T-cell (primary cell): ENCODE measurements at places on chromosomes 13 and 19. TPM values are rescaled to one million over a fixed set of nuclear protein-coding genes. Genes with fewer than 3 reads are reported as not detected.

GRCh38 chr13:24071423-24072075 is 89.0 kb upstream of the SPATA13 start:
- DNase-seq, result no peak

DNA sequence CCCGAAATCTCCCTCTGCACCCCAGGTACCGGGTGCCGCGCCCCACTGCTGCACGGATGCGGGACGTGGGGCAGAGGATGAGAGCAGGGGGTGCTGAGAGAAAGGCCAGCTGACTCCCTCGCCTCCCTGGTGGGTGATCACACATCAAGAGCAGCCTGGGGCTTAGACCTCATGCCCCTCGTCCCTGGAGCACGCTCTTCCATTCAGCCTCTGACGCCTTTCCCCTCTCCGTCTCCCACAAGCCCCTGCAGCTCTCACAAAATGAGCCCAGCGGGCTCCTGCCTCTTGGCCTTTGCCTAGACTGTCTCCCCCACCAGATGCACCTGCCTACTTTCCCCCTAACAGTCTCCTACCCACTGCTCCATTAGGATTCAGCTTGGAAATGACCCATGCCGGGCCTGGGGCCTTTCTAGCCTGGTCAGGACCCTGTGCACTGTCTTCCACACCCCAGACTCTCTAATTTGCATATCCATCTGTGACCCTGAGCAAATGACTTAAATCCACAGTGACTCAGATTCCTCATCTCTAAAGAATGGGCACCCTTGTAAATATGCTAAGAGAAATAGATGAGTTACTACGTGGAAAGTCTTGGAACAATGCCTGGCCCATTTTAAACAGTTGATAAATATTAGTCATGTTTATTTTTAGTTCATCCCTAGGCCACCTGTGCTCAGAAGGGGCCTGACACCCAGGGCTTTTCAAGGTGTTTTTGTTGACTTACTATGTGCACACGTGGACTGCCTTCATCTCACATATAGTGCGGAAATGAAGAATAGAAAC is 582 bp upstream of the PTPRH start:
- DNase-seq, result no peak

DNA sequence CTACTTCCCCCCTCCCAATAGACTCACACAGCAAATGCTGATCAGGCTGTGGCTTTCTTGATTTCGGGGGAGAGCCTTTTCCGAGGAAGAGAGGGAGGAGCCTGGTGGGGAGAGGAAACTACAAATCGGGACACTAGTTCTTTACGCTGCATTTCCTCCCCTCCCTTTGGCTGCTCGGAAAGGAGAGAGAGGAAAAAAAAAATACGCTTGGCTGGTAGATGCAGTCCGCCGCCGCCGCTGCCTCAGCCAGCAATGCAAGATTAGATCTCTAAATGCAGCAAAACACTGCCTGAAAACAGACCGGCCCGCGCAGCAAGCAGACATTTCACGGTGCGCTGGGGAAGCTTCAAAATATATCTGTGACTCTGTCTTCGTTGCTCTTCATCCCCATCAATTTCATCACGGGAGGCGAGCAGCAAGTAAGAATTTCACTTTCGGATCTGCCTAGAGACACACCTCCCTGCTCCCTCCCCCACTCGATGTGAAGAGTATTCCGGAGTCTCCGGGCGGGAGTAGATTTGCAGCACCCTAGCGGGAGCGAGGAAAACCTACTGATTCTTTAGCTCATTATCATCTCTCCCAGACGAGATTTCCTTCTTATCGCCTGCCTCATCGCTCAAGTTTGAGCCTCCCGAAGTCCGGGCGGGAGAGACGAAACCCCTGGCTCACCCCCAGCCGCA is at the start of gene PCDH17:
PCDH17 (plus strand) TSS at position 149 of the 680 bp plus-strand sequence. CDS start 803 bp downstream, outside the sequence.
- DNase-seq, result no peak

DNA sequence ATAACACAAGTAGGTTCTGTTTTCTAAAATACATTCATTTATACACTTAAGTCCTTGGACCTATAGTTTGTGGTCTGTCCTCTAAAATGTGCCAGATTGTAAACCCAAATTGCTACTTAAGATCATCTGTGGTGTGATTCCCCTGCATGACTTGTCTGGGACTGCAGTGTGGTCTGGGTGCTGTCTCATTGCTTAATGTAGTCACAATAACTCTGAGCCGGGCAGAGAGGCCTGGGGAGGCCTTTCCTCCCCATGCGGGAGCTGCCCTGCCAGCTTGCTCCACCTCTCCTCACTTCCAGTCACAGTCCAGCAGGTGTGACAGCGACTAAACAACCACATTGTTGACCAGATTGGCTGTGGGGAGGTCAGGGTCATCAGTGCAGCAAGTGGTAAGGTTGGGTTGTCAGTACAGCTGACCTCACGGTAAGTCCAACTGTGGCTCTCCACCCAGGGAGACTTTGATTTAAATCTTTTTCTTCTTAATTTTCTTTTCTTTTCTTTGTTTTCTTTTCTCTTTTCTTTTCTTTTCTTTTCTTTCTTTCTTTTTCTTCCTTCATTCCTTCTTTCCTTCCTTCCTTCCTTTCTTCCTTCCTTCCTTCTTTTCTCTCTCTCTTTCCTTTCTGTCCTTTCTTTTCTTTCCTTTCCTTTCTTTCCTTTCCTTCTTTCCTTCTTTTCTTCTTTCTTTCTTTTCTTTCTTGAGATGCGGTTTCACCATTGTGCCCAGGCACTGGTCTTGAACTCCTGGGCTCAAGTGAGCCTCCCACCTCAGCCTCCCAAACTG is 4.4 kb upstream of the TUBA3C start:
- no peak for DNase-seq

GRCh38 chr13:87123987-87124784 is 547.0 kb upstream of the SLITRK5 start:
- no peak for DNase-seq

Gene C19orf53
- total RNA-seq, result 76.8 TPM

Gene ZNF177
- total RNA-seq, result 1.0 TPM

Gene LILRB3
- 0.90 TPM for total RNA-seq

Gene ZNF738
- total RNA-seq, result 4.4 TPM

Gene PCSK4
- total RNA-seq, result 9.1 TPM
